CD4-positive, alpha-beta T cell treated with Interleukin-15 for 4 hours (primary cell): ENCODE measurements at places on chromosomes 11 and 22.

- DNase-seq: no peak
Observed at GRCh38 chr22:31561970-31562369, 65.6 kb downstream of the SFI1 start.

GRCh38 chr11:34643846-34644245 lies 23.0 kb downstream of the EHF start:
- DNase-seq: no peak

DNA sequence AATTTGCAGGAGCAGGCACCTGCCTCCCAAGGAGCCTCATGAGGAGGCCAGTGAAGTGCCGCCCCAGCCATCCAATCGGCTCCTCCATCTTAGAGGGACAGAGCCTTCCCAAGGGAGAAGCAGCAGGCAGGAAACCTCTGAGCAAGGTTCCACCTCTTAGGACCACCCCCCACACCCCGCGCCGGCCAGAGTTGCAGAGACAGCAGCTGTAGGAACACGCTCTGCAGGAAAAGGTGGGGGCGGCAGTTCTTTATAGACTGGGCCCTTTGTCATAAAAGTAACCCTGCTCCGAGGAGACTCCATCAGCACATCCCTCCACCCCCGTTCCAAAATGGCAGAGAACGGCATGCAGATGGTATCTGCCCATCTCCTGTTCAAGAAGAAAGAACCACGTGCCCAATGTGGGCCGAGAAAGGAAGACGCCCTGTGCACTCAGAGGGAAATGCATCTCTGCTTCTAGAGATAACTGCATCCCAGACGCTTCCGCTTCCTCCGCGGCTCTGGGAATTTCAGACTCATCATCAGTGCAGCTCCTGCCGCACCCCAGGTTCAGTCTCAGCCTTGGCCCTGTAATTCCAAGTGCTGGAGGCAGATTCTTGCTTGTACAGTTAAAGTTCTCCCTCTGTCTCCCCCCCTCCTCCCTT lies 98.5 kb downstream of the SPATA19 start:
- DNase-seq: no peak

GRCh38 chr22:50218153-50218995 lies 17.6 kb downstream of the SELENOO start:
- DNase-seq: no peak

DNA sequence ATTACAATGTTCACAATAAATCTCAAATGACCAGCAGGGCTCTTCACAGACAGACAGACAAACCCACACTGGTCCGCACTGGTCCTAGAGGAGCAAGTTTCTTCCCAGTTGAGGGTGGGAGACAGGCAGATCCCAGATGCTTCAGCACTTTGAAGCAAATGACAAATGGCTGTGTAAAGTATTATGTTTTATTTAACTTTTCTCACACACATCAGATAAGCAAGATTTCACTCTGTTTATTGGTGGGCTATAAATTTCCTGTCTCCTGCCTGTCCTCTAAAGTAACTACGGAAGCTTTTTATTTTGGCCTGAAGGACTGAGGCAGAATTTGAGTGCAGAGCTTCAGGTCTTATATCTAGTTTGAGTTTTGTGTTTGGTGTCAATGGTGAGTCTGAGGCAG lies 174.7 kb upstream of the MTNR1B start:
- no peak for DNase-seq

DNA sequence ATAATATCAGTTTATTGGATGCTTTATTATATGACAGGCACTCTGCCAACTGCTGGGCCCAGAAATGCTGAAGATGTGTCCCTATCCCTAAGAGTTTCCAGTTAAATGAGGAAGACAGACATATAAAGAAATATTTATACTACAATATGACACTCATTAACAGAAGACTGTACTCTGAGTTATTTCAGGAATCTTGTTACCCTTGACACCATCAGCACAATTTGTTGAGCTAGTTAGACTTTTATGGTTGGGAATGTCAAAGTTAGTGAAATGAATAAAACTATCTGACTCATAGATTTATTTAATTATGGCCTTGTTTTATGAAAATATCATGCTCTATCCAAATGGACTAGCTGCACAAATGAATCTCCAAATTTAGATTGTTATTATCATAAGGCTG lies 25.6 kb upstream of the MSANTD4 start:
- no peak for DNase-seq

- DNase-seq: no peak
Observed at GRCh38 chr11:206526-207207, 532 bp downstream of the BET1L start.

DNA sequence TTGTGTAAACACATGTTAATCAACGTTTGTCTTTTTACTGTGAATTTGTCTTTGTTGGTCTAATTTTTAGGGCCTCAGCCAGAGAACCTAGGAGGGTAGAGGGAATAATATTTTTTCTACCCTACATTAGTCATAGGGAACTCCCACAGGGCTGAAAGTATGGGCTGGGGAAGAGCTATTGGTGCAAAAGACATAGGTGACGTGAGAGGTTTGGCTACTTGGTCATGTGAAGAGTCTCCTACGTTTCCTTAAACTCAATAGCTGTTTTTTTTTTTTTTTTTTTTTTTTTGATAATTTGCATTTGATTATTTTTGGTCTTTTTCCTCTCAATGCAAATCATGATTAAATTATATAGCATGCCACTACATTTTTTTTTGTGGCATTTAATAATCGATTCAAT lies 15.9 kb upstream of the MMP7 start:
- DNase-seq: no peak

- no peak for DNase-seq
Observed at GRCh38 chr11:101011881-101012280, 117.7 kb downstream of the PGR start.

GRCh38 chr11:34754171-34754823 lies 133.4 kb downstream of the EHF start:
- no peak for DNase-seq

- DNase-seq: peak; percentile 47
Observed at GRCh38 chr22:27880778-27881394, 38.2 kb downstream of the PITPNB start.

GRCh38 chr11:26753723-26754504 lies 32.1 kb upstream of the SLC5A12 start:
- no peak for DNase-seq

- DNase-seq: no peak
Observed at GRCh38 chr11:80872116-80872728, 1431.4 kb upstream of the TENM4 start.

DNA sequence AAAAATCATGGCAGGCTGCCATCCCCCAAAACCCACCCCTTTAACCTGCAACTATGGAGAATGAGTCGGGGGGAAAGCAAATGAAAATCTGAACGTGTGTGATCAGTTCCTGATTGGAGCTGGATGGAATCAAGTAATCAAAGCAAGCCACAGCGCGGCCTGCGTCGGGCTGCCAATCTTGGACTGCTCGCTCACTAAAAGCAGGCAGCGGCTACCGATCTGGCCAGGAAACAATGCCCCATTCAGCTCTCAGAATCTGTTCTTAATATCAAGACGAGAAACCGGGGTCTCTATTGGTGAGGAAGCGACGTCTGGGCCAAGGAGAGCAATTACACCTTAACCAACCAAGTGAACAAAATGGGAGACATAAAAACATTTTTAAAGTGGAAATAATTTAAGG lies 472.2 kb downstream of the SOX6 start:
- no peak for DNase-seq

- no peak for DNase-seq
Observed at GRCh38 chr11:96122601-96123074, 198.7 kb upstream of the MTMR2 start.

- DNase-seq: peak; percentile 78
Observed at GRCh38 chr11:4072668-4073285, 21.8 kb upstream of the RRM1 start.

GRCh38 chr22:36610567-36610966 lies 81.6 kb upstream of the EIF3D start:
- no peak for DNase-seq

- DNase-seq: no peak
Observed at GRCh38 chr11:100098560-100098959, 588.5 kb upstream of the ARHGAP42 start.

DNA sequence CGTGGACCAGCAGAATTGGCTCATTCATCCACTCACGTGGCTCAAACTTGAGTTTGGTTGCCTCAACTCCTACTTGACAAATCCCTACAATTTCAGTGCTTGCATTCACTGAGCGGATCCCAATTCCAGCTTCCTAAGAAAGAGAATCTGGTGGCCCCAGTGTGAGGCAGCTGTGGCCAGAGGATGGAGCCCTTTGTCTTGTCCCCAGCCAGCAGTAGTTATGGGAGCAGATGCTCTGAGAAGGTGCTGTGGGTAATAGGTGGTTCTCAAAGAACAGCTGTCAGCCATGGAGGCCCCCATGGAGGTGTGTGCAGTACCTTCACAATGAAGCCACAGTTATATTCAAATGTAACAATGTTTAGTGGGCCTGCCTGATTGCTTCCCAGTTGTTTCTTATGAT lies 39.3 kb downstream of the KREMEN1 start:
- no peak for DNase-seq

DNA sequence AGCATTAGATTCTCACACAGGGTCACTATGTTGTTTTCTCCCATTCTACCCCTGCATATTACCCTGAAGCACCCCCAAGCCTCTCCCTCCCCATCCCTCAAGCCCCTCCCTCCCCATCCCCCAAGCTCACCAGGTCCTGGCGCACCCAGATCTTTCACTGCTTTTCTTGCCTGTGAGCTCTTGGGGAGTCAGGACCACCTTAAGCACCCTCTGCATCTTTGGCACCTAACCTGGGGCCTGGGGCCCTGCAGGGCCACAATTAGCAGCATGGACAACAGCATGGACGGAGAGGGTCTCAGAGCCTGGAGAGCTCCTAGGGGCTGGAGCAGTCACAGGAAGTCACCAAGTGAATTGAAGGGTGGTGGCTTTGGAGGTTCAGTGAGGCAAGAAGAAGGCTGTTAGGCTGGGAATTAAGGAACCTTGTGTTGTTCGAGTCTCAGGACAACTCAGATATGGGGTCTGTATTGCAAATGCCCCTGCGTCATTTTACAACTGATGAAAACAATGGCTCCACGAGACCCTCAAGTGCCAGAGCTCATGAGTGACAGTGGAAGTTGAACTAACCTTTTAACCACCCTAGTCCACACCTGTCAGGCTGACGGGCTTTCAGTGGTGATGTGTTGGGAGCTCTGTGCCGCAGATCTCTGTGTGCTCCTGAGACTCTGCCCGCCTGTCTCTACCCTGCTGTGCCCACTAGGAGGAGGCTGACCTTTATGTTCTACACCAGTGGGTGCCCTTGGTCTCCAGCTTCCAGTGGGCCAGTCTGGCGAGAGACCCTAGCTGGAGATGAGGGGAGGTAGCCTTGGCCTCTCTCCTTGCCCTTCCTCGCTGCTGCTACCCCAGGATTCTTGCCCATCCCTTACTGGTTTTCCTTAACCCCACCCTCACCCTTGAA lies 111.3 kb upstream of the OR4B1 start:
- no peak for DNase-seq

DNA sequence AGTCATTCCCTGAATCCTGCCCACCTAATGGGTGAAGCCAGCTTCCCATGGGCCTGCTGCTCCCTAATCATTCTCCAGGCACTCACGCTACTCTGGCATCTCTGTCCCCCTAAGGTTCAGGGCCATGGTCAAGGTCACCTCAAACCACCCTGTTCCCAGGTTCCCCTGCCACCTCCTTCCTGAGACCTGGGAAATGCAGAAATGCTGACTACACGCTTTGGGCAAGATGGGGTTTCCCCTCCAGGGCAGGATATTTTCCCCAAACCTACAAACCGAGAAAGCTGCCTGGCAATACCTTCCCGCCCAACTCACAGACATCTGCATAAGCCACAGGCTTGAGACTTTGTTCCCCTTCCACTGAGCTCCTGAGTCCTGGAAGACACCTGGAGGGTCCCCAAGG lies 97.6 kb downstream of the FEZ1 start:
- no peak for DNase-seq

DNA sequence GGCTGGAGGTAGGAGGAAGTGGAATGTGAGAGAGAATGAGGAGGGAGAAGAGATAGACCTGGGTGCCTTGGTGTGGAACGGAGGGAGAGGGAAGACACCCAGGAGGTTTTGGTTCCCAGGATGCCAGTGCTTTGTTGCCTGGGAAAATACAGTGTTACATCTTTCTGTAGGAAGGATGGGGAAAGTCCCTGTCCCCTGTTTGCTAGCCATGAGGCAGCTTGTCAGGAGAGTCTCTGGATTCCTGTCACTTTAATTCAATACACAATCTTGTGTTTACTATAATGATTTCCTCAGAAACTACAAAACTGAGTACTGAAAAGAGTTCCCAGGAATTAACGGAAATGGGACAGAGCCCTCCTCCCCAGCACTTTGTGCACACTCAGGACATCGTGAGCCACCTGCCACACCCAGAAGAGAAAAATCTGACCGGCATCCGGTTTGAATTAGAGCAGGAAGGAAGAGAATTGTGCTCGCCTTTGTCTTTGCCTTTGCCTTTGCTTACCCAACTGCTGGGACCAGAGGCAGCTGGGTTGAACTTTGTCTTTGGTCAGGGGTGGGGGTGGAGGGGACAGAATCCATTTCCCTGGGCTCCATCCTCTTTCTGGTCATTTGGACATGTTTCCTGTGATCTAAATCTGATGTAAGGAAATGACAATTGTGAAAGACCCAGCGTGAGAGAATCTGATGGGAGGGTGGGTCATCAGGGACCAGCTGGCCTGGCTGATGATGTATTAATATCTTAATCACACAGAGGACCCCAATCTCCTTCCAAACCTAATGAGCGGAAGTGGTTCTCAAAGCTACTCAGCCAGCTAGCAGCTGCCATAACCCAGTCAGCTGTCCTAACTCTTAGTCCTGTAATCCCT lies 1.3 kb upstream of the LIMK2 start:
- DNase-seq: peak; percentile 28

DNA sequence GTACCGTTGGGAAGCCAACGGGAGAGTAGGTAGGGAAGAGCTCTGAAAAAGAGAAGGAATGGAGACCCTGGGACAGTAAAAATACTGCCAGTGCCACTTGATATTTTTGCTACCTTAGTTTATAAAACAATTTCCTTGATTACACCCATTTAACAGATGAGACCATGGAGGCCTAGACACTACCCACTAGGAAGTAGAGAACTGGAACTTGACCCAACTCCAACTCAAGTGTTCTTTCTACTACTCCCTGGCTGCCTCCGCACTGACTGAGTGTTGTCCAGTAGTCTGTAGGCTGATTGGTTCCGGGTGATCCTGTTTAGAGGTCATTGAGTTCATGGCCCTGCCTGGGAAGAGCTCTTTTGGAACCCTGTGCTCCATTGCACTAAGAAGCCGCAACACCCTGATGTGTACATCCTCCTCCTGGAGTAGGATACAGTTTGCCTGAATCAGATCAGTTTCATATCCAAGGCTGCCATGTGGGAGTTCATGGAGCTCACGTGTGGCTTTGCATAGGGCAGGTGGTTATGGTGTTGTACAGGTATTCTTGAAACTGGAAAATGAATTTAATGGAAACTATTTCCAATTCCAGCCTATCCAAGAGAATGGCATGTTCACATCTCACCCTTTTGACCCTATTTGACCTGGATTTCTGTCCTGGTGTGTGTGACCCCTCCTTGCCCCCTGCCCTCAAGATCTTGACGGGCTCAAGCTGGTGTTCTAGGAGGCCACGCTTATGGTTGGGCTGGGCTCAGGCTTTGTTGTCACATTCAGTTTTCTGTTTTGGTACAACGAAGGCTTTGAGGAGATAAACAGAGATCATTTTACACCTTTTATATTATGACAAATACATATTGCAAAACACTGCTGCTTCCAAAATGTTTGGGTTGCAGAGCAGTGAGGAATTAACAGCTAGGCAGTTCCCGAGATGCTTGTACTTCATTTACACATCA lies 102.2 kb upstream of the NNMT start:
- DNase-seq: no peak
